Mesothelial cell of epicardium (in vitro differentiated cells): ENCODE measurements at places on chromosomes 3 and 15.

GRCh38 chr15:67063689-67064606 is 1.5 kb upstream of the SMAD3 start:
- H3K27me3 ChIP-seq, result peaks cover 2% of the 10 kb centered on the region
- H3K4me1 ChIP-seq, result peaks cover 35% of the 10 kb centered on the region
- peak; percentile 57 for DNase-seq
- H3K27ac ChIP-seq, result peak overlapping the region; percentile 93
- H3K36me3 ChIP-seq, result no peaks in the 10 kb centered on the region
- peak overlapping the region; percentile 64 for H3K4me3 ChIP-seq

GRCh38 chr3:141365201-141365600 is 3.1 kb upstream of the ZBTB38 start:
- H3K4me3 ChIP-seq, result no peak overlapping the region
- peaks cover 5% of the 10 kb centered on the region for H3K36me3 ChIP-seq
- H3K4me1 ChIP-seq, result peaks cover 58% of the 10 kb centered on the region
- H3K27me3 ChIP-seq, result no peaks in the 10 kb centered on the region
- peak overlapping the region; percentile 99 for H3K27ac ChIP-seq

DNA sequence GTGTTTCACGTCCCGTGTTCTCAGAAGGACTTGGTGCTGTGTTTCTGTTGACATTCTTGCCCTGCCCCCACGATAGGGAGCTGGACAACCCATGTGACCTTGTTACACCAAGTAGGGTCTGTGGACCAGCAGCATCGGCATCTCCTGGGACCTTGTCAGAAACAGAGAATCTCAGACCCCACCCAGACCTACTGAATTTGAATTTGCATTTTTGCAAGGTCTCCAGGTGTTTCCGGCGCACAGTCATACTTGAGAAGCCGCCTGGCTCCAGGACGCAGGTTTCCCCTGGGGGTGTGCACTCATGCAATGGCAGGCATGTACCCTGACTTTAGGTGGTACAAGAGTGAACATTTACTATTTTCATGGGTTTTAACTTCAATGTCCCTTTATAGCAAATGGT is 117.9 kb downstream of the TLE3 start:
- no peak overlapping the region for H3K27ac ChIP-seq
- no peak overlapping the region for H3K4me3 ChIP-seq
- no peaks in the 10 kb centered on the region for H3K4me1 ChIP-seq
- no peaks in the 10 kb centered on the region for H3K36me3 ChIP-seq
- DNase-seq, result no peak
- peaks cover 73% of the 10 kb centered on the region for H3K27me3 ChIP-seq

- H3K27ac ChIP-seq, result peak overlapping the region; percentile 44
- no peaks in the 10 kb centered on the region for H3K36me3 ChIP-seq
- peak overlapping the region; percentile 43 for H3K4me3 ChIP-seq
- peaks cover 17% of the 10 kb centered on the region for H3K4me1 ChIP-seq
- H3K27me3 ChIP-seq, result no peaks in the 10 kb centered on the region
Measured at GRCh38 chr3:195106418-195106906, 164.5 kb downstream of the XXYLT1 start.

- no peak for DNase-seq
- H3K27ac ChIP-seq, result no peak overlapping the region
- H3K36me3 ChIP-seq, result peaks cover 3% of the 10 kb centered on the region
Measured at GRCh38 chr15:74180881-74181602, 7.5 kb downstream of the ISLR start.

GRCh38 chr3:195245531-195245951 is 25.4 kb downstream of the XXYLT1 start:
- no peak overlapping the region for H3K27ac ChIP-seq
- H3K4me1 ChIP-seq, result peaks cover 20% of the 10 kb centered on the region
- H3K36me3 ChIP-seq, result peaks cover 22% of the 10 kb centered on the region
- no peak overlapping the region for H3K4me3 ChIP-seq

GRCh38 chr3:105499961-105500360 is 133.3 kb downstream of the ALCAM start:
- H3K27me3 ChIP-seq, result no peaks in the 10 kb centered on the region
- H3K27ac ChIP-seq, result peak overlapping the region; percentile 81
- peaks cover 23% of the 10 kb centered on the region for H3K4me1 ChIP-seq
- H3K36me3 ChIP-seq, result no peaks in the 10 kb centered on the region

GRCh38 chr15:77840991-77841775 is 208.5 kb upstream of the LINGO1 start:
- H3K4me1 ChIP-seq, result peaks cover 5% of the 10 kb centered on the region
- no peak overlapping the region for H3K27ac ChIP-seq
- H3K36me3 ChIP-seq, result no peaks in the 10 kb centered on the region
- no peak for DNase-seq
- H3K4me3 ChIP-seq, result no peak overlapping the region
- peaks cover 15% of the 10 kb centered on the region for H3K27me3 ChIP-seq
